Activated T-cell treated with anti-CD3 and anti-CD28 coated beads for 24 hours (primary cell): ENCODE measurements at places on chromosomes 3 and 15.

DNA sequence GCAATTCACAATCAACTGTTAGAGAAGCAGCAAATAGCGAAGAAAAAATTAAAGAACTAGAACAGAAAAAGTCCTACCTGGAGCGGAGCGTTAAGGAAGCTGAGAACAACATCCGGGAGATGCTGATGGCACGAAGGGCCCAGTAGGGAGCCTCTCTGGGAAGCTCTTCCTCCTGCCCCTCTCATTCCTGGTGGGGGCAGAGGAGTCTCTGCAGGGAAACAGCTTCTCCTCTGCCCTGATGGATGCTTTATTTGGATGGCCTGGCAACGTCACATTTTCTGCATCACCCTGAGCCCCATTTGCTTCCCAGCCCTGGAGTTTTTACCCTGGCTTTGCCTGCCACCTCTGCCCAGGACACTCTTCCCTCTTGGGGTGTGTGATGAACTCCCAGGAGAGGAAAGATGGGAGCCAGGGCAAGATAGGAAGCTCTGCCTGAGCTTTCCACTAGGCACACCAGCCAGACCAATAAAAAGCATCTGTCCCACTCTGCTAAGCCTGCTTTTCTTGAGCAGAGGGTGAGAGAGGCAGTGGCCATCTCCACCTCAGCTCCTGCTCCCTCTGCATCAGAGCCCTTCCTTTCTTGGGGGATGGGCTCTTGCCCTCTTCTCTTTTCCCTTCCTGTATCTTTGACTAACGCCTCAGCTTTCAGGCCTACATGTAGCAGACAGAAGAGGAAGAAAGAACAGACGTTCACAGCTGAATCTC is 39.4 kb downstream of the PPARG start:
- no peak for DNase-seq

DNA sequence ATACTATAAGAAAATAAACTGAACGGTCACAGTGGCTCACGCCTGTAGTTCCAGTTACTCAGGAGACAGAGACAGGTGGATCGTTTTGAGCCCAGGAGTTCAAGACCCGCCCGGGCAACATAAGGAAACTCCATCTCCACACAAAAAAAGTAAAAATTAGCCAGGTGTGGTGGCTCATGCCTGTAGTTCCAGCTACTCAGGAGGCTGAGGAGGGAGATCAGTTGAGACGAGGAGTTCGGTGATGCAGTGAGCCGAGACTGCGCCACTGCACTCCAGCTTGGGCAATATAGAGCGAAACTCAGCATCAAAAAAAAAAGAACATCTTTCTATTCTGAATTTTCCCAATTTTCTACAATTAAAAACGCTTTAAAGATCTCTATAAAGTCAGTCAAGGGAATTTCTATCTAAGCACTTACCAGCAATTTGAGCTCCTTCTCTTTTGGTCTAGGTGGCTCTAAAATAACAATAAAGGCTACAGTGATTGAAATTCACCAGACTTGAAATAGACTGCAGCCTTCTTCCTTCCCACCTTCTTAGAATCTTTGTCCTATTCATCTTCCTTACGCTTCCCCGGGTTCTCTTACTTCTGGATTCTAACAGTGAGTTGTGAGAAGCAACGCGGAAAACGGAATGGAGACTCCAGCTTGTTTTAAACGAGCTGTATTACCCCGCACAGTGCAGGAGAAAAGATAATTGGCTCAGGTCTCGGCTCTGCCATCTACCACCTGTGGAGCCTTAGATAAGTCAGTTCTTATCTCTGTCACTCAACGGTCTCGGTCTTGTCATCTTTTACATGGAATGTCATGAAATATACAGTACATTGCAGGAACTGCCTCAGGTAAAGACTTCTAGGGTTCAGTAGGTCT is 812 bp upstream of the SEC62 start:
- DNase-seq, result peak; percentile 2

DNA sequence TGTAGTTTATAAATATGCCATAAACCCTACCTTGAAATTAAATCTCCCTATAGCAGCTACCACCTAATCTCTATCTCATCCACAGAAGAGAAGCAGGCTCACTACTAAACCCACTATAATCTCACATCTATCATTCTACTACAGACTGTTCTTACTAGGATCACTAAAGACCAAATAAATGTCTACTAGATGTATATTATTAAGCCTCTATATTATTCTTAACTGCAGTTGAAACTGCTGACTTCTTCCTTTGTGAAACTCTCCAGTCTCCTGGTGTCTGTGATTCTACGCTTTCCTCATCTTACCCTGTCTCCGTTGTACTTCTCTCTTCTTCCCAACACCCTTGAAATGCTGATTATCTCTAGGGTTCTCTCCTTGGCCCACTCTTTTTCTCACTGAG is 1154.0 kb downstream of the IGSF11 start:
- DNase-seq, result no peak

- no peak for DNase-seq
These were observed 141.6 kb upstream of the SPRED1 start for GRCh38 chr15:38111070-38111469.

DNA sequence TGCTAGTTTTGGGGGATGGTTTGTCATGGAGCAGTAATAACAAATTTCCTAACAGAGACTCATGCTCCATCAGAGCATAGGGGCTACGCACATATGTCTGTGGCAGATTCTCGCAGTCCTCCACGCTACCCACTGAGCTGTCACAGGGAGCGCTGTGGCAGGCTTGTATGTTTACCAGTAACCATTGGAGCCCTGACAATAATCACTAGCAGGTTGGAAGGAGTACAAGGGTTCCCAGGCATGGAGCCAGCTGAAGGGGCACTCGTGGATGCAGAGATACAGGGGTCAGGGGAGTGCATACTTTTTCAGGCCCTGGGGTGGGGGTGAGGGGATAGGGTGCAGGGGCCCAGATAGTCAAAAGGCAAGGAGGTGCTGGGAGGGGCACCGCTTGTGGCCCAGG is 7.9 kb upstream of the GP9 start:
- no peak for DNase-seq
